ENCODE measurements at places on chromosomes 3 and 15.

DNA sequence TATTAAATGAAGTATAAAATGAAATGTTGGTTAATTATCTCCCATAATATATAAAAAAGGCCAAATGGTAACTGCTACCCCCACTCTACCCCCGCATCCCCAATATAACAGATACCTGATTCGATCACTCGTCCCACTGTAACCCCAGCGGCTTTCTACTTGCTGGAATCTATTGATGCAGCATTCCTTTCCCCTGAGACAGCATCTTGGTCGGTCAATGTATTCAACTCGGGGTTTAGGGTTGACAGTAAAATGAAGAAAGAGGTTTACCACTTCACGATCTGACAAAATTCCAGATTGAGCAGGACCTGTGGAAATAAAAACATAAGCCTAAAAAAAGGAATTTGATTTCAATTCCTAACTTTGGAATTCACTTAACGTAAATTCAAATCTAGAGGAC is 18.6 kb upstream of the C15orf40 start:
- DNase-seq, result no peak

- DNase-seq, result no peak
These were observed 26.8 kb downstream of the RAB6B start for GRCh38 chr3:133868758-133869475.

GRCh38 chr3:97138914-97139541 is 324.6 kb downstream of the EPHA6 start:
- no peak for DNase-seq

GRCh38 chr3:4670352-4670751 is 177.2 kb downstream of the ITPR1 start:
- DNase-seq, result no peak

DNA sequence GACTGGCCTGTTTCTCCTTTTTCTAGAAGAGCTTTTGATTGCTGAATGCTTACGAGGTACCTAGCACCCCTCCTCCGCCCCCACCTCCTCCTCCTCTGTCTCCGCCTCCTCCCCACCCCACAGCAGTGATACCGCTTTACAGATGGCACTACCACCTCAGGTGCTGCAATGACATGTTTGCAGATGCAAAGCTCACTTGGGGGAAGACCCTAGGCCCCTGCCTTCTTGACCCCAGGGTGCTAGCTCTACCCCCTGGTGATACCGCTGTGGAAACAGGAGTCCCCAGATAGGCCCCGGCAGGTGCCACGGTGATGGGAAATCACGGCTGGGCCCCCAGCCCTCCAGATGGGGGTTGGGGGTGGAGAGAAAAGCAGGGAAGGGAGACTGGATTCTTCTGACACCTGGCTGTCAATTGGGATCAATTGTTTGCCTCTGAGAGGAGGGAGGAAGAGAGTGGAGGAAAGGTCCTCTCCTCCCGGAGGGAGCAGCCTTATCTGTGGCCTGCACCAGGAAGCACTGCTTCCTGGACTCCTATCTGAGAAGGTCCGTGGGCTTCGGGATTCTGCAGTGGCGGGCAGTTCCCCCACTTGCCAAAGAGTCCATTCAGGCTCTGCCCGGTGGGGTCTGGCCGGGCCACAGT is 37.6 kb downstream of the DNASE1L3 start:
- DNase-seq, result no peak

DNA sequence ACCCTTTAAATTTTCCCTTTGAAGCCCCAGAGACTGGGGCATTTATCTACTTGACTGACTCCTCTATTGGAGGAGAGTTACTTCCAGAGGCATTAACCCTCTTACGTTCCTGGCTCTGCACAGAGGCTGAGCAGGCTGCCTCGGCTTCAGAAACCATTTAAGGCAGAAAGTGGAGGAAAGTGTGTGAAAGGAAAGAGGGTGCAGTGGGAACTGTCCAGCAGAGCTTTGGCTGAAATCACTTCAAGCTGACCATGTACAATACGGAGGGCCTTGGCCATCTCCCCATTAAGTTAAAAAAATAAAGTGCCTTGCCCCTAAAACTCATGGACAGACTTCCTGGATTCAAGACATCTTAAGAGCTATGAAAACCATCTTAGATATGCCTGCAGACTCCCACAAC is 238.7 kb downstream of the SV2B start:
- peak; percentile 51 for DNase-seq

All from right renal pelvis (tissue), 4 donors.